ENCODE measurements at places on chromosomes 11 and 22.

DNA sequence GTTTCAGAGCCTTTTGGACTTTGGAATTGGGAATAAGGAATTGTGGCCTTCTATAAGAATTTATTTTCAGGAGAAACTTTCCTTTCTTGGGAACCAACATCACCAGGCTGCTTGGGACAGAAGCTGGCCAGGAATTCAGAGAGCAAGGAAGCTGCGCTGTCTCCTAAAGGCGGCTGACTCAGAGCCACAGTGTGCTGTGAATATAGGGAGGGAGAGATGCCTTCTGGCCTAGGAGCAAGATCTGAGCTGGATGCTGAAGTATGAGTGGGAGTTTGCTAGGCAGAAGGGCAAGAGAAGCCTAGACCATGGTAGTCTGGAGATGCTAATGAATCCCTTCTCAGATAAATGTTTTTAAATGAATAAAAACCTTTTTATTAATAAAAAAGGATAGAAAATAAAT, 213.7 kb upstream of the TBCEL start:
- no peak for DNase-seq

- DNase-seq, result peak; percentile 46
Measured at GRCh38 chr11:19311308-19312030, 70.7 kb upstream of the E2F8 start.

DNA sequence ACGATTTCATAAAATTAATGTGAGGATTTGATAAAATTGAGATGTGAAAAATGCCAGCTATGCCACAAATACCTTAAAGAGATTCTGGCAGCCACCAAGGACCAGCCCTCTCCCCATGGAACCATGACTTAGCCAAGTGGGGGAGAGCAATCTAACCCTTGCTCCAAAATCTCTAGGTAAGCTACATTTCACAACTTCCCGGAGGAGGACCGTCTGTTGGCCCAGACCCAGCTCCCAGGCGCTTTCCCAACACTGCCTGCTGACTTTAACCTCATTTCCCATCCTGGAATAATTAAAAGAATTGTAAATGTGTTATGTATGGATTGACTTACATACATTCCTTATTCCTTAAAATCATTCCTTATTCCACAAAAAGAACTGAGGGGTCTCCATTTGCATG, 47.5 kb upstream of the TENM4 start:
- DNase-seq, result no peak

DNA sequence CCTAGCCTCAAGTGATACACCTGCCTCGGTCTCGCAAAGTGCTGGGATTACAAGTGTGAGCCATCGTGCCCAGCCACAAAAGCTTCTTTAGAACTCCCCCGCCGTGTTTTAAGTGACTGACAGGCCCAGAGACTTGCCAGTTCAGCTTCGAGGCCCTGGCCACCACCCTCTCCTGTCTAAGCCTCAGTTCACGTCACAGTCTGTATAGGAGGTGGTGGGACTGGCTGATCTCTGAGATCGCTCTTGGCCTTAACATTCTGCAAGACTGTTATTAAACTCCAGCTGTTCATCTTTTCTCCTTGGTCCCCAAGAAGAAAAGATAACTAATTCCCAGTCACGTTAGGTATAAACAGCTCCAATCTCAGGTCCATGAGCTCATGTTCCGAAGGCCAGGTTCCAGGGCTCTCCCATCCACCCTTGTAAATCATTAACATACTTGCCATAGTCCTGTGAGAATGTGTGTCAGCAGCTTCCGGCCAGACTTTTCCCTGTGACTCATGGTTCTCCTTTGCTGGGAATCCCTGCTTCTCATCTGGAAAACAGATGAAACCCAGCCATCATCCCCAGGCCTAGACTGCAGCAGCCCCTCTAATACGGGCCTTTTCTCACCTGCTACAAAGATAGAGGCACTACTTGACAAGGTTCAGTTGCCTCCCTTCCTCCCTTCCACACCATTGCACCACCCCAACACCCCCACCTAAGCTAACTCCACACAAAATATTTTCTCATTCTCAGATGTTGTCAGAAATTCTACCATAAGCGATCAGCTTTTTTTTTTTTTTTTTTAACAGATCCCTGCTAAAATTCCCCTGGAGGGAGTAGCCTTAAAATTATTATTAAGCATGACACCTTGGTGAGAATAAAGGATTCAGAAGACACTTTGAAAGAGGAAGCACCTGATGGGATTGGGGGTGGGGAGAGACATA, 5.6 kb upstream of the KIAA0930 start:
- DNase-seq, result no peak

- DNase-seq, result no peak
Measured at GRCh38 chr11:111598148-111598547, 4.1 kb upstream of the SIK2 start.

- DNase-seq, result no peak
Measured at GRCh38 chr22:27151407-27151806, 494.0 kb downstream of the MIAT start.

GRCh38 chr11:47306484-47306844, 36.5 kb downstream of the MADD start:
- no peak for DNase-seq

DNA sequence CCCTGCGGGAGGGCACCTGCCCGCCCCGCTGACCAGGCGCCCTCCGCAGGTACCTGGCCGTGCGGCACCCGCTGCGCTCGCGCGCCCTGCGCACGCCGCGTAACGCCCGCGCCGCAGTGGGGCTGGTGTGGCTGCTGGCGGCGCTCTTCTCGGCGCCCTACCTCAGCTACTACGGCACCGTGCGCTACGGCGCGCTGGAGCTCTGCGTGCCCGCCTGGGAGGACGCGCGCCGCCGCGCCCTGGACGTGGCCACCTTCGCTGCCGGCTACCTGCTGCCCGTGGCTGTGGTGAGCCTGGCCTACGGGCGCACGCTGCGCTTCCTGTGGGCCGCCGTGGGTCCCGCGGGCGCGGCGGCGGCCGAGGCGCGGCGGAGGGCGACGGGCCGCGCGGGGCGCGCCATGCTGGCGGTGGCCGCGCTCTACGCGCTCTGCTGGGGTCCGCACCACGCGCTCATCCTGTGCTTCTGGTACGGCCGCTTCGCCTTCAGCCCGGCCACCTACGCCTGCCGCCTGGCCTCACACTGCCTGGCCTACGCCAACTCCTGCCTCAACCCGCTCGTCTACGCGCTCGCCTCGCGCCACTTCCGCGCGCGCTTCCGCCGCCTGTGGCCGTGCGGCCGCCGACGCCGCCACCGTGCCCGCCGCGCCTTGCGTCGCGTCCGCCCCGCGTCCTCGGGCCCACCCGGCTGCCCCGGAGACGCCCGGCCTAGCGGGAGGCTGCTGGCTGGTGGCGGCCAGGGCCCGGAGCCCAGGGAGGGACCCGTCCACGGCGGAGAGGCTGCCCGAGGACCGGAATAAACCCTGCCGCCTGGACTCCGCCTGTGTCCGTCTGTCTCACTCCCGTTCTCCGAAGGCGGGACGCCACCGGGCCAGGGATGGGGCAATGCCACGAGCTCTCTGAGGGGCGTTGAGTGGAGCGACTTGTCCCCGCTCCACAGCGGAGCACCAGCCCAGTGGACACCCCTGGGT, 1.8 kb downstream of the GALR3 start:
- DNase-seq, result peak; percentile 28

GRCh38 chr11:69546735-69547370, 65.4 kb downstream of the LINC01488 start:
- DNase-seq, result peak; percentile 82

GRCh38 chr11:19907839-19908238, 195.2 kb downstream of the NAV2 start:
- DNase-seq, result no peak
